ENCODE measurements at places on chromosomes 4 and X.

DNA sequence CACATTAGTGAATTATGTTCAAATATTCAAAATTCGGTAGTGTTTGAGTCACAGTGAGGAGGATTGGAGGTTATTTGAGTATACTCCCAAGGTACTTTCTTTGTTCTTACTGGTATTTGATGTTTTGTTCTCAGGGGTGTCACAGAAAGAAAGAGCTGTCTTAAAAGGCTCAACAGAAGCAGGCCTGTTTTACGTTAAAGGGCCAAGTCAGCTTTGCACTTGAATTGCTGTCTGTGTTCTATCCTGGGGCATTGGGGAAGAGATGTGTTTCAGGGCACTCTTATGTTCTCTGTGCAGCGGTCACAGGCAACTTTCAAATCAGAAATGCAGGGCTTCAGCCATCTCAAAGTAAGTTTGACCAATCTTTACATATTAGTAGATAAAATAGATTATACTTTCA lies 1113.1 kb upstream of the LCORL start:
- DNase-seq = no peak

DNA sequence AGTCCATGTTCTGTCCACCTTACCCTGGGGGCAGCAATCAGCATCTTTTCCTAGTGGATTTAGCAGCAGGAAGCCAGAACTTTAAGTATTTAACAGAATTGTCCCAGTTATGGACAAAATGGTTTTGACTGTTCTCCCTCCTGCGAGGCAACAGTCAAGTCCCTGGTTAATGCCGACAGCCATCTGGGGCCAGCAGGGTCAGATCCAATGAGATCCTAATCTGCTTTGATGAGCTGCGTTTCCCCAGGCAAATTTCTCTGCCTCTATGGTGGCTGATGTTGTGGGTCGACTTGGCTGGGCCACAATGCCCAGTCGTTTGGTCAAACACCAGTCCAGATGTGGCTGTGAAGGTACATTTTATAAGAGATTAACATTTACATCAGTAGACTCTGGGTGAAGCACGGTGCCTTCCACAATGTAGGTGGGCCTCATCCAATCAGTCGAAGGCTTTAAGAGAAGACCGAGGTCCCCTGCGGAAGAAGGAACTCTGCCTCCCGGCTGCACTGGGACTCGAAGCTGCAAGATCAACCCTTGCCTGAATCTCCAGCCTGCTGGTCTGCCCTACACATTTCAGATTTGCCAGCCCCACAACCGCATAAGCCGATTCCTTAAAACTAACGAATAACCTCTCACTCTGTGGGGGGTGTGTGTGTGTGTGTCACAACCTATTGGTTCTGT lies 89.0 kb upstream of the C4orf50 start:
- no peak for DNase-seq

DNA sequence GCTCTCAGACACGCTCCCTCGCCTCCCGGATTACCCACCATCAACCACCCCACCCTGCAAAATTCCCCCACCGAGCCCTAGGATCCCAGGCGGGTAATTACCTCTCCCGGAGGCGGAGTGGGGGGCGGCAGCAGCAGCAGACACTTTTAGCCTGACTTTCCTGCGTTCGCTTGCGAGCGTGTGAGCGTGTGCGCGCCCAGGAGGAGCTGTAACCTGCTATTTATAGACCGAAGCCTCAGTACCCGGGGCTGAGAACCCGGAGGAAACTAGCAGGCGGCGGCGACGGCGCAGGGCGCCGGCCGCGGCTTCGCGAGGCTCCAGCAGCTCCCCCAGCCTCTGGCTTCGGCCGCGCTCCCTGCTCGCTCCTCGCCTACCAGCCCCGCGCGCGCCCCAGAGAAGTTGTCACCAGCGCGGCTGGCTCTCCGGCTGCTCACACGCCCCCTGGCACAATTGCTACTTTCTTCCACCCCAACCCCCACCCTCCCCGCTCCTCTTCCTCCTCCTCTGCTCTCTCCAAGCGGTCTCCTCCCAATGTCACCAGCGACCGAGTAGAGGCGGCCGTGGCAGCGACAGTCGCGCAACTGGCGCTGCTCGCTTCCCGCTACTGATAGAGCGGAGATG lies at the start of gene INPP4B:
TSS of gene INPP4B (minus strand) at position 194 of the 621 bp plus-strand sequence.
- no peak for DNase-seq

- no peak for DNase-seq
Measured at GRCh38 chr4:101251261-101251660, 96.1 kb downstream of the PPP3CA start.

- no peak for DNase-seq
Measured at GRCh38 chr4:1833307-1834046, 22.5 kb downstream of the LETM1 start.

DNA sequence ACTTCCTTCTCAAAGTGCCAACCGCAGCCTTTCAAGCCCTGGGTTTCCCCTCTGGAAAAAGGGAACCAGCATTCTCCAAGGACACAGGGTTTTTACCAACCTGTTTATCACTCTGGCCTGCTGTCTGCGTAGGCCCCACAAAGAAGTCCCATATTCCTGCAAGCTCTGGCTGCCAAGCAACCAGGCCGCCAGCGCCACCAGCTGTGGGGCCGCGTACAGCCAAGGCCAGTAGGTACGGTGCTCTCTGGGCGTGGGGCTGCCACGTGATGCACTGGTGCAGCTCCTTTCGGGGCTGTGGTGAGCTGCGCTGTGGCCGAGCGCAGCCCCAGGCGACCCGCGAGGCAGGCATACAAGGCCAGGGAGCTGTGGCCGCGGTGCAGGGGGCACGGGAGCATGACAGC lies 22.1 kb downstream of the LUZP4 start:
- DNase-seq = no peak

DNA sequence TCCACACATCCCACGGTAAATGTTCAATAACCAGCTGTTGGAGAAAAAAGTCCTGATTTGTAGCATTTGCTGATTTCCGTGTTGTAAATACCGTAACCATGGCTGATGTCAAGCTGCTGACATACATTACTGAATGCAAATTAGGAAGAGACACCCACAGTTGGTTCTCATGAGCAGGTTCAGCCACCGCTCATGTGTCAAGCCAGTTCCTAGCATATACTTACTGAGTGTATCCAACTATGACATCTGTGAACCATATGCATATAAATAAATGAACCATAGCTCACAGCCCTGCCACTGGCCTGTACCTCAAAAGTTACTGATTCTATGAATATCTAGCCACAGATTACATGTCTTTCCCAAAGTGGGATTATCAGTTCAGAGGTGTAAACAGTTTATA lies 29.5 kb downstream of the FHDC1 start:
- no peak for DNase-seq

DNA sequence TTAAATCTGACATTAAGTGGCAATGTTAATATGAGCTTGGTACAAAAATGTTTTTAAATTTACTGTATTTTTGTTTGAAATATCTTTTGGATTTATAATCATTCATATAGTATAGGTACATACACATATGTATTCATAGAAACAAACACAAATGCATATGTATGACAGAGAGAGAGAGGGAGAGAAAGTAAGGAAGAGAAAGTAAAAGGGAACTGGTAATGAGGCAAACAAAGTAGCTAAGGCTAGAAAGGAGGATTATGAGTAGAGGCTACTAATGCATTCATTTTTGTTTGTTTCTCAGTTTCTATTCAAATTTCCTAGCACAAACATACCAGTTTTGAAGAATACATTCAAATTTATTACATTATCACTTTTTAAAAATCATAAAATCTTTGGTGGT lies 132.4 kb downstream of the GLRA3 start:
- no peak for DNase-seq

All from effector memory CD8-positive, alpha-beta T cell (primary cell).